ENCODE measurements at places on chromosomes 16 and 17.
A peak's percentile ranks its signal among the peaks of the same experiment; 100 is the strongest.

GRCh38 chr17:78434455-78435329 lies 56.2 kb downstream of the PGS1 start:
- no peak for DNase-seq

- peak; percentile 66 for DNase-seq
Measured at GRCh38 chr17:49454050-49454449, 39.4 kb upstream of the PHB1 start.

- DNase-seq: peak; percentile 96
Measured at GRCh38 chr16:2023092-2024031, 3.3 kb upstream of the NHERF2 start.

- peak; percentile 18 for DNase-seq
Measured at GRCh38 chr17:44844390-44844830, 3.3 kb upstream of the HIGD1B start.

DNA sequence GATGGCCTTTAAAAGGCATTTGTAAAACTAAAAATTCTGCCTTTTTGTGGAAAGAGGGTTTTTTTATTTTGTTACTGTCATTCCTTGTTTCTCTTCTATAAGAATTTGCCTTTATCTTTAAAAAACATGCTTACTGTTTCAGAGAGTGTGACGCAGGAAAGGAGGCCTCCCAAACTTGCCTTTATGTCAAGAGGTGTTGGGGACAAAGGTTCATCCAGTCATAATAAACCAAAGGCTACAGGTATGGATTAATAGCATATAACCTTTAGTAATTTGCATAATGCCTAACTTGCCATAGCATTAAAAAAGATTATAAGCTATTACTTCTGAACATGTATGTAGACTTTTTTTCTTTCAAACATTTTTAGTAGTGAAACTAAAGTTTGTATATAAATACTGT lies 34.2 kb downstream of the CYLD start:
- no peak for DNase-seq

GRCh38 chr16:62872339-62872738 lies 836.1 kb upstream of the CDH8 start:
- no peak for DNase-seq

- no peak for DNase-seq
Measured at GRCh38 chr17:15213381-15214087, 51.6 kb downstream of the PMP22 start.

DNA sequence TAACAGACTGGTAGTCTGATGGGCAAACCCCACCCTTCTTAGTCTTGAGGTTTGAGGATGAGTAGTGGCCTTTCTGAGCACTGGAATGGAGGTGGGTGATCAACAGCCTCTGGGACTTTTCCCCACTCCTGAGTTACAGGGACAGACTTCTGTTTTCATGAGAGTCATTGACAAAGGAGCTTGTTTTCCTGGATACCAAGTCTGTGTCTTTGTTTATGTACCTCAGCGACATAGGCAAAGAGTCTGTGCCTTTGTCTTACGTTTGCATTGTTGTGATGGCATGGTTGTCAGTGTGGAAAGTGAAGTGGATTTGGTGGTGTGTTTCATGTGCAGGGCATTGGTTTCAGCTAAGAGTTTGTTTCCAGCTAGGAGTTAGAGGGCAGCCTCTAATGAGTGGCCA lies 17.5 kb downstream of the EPN2 start:
- DNase-seq: no peak

DNA sequence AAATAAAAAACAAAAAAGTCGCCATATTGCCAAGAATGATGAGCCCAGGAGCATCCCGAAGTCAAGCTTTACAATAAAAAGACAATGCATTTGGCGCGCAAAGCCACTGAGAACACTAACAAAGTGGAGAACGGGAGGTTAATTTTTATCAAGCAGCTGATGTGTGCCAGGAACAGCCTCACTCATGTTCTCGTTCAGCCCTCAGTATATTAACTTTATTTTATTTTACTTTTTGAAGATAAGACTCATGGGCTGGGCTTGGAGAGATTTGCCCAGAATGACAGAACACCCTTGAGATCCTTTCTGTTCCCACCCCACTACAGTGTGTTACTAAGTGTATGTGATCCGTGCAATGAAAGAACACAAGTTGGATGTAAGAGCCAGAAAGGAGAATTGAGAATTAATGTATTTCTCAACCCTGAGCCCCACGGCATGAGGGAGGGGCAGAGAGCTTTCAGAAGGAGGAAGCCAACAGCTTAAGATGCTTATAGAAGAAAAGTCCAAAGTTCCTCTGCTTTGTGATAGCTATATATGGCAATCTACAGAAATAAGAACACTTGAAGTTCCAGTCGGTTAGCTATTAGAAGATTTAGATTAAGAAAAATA lies 48.4 kb downstream of the COTL1 start:
- no peak for DNase-seq

DNA sequence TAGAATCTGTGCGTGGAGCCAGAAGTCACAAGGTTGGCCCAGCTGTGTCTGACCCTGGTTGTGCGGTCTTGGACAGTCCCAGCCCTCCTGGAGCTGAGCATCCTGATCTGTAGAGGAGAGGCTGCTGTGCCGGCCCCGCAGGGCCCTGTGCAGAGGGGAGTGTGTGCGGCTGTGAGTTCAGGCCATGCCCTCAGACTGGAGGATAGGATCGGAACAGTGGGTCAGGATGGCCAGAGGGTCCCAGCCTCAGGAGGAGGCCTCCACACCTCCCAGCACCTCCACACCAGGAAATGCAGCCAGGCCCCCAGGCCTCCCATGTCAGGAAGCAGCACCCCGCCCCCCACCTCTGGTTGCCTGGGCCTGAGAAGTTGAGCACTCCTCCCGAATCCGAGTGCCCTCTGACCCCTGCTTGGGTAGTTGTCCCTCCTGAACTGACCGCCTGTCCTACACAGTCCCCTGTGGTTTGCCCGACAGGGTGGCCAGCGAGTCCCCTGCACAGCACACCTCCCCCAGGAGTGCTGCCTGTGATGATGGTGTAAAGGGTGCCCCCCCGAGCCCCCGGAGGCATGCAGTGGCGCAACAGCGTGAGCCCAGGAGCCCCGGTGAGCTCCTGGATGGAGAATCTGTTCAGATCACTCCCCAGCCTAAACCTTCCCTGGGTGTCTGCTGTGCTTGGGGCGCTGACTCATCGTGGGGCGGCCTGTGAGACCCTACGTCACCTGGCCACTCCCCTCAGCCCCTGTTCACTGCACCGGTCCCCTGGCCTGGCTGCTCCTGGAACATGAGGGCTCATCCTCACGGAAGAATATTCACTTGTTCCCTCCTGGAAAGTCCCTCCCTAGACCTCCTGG lies 285.2 kb downstream of the SEC14L1 start:
- peak; percentile 70 for DNase-seq

DNA sequence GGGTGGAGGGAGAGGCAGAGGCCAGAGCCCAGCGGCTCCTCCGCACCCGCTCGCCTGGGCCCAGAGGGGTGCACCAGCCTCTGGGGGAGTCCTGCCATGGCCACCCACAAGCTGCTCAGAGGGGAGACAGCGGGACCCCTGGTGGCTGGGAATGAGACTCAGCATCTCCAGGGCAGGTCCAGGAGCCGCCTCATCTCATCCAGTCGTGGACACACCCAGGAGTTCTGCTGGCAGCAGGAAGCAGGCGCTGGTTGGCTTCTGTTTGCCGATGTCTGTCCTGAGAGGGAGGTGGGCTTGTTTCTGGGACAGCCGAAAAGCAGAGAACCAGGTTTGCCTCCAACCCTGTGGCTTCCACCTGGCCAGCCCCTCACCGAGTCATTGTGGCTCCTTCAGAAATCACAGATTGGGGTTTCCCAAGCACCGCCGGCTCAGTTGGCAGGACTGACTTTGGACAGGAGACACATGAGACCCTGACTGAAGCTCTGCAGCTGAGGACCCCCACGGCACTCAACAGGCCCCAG lies 49.6 kb upstream of the ENPP7 start:
- no peak for DNase-seq

DNA sequence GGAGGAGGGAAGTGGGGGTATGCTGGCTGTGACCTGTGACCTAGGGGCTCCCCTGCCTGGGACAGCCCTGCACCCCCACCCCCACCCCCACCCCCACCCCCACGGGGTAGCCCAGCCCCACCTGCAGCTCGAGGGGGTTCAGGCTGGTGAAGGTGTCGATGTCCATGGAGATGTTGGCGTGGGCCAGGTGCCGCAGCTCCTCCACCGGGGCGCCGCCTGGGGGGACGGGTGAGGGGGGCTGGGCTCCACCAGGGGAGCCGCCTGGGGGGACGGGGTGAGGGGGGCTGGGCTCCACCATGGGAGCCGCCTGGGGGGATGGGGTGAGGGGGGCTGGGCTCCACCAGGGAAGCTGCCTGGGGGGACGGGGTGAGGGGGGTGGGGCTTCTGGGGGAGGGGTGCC lies 9.9 kb downstream of the MSLN start:
- no peak for DNase-seq
